Lower lobe of right lung (tissue), 2 donors: ENCODE measurements at places on chromosomes 11 and 22.

DNA sequence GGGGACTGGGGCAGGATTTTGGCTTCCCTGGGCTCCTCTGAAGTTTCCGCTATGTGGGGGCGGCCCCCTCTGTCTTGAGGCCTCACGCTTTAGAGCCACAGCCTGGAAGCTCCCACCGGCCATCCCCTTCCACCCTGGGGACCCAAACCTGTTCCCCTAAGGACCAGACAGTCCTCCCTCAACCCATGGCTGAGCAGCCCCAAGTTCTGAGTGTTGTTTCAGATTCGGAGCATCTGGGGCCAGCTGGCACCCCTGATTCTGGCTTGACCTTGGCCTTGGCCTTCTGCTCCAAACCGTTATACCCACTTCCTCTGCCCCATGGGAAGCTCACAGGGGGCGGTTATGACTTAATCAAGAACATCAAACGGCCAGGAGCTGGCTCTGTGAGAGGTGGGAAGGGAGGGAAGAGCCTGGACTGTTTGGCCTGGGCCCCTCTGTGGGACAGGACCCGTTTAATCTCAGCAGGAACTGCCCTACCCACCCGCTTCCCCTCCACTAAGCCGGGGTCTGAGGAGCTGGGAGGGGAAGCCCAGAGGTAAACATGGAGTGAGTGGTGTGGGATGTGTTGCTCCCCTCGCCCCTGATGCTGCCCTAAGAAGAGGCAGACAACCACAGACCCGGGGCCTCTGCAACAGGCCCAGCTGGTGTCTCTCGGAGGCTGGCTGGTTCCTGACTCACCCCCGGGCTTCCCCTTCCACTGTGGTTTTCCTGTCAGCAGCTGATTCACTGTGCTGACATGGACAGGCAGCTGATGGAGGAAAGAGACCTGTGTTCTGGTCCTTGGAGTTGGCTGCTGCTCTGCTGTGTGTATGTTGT lies 3.4 kb downstream of the CD82 start:
- H3K4me1 ChIP-seq = peaks cover 94% of the 10 kb centered on the region
- H3K4me3 ChIP-seq = peak overlapping the region; percentile 79
- DNase-seq = peak; percentile 87
- no peaks in the 10 kb centered on the region for H3K36me3 ChIP-seq

- no peak overlapping the region for H3K27ac ChIP-seq
- no peak overlapping the region for H3K4me3 ChIP-seq
Observed at GRCh38 chr11:134555510-134555909, 143.5 kb upstream of the B3GAT1 start.

DNA sequence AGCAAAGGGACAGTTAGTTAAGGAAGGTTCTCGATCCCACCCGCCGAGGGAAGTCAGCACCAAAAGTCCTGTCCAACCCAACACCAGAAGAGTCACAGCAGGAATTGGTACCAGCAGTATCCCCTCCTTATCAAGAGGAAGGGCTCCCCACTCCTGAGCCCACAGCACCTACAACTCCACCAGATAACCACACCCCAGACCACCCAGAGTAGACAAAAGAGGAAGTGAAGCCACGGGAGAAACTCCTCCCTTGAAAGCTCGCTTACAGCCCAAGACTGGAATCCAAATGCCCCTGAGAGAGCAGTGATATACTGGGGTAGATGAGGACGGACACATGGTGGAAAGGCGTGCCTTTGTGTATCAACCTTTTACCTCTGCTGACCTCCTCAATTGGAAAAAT lies 7.3 kb upstream of the CD5 start:
- H3K4me3 ChIP-seq = no peak overlapping the region
- H3K4me1 ChIP-seq = peaks cover 10% of the 10 kb centered on the region
- no peaks in the 10 kb centered on the region for H3K27me3 ChIP-seq
- DNase-seq = no peak

GRCh38 chr22:35353318-35353717 lies 27.6 kb upstream of the HMOX1 start:
- DNase-seq = peak; percentile 81
- no peaks in the 10 kb centered on the region for H3K27me3 ChIP-seq
- H3K4me1 ChIP-seq = peaks cover 35% of the 10 kb centered on the region
- peak overlapping the region; percentile 21 for H3K4me3 ChIP-seq

DNA sequence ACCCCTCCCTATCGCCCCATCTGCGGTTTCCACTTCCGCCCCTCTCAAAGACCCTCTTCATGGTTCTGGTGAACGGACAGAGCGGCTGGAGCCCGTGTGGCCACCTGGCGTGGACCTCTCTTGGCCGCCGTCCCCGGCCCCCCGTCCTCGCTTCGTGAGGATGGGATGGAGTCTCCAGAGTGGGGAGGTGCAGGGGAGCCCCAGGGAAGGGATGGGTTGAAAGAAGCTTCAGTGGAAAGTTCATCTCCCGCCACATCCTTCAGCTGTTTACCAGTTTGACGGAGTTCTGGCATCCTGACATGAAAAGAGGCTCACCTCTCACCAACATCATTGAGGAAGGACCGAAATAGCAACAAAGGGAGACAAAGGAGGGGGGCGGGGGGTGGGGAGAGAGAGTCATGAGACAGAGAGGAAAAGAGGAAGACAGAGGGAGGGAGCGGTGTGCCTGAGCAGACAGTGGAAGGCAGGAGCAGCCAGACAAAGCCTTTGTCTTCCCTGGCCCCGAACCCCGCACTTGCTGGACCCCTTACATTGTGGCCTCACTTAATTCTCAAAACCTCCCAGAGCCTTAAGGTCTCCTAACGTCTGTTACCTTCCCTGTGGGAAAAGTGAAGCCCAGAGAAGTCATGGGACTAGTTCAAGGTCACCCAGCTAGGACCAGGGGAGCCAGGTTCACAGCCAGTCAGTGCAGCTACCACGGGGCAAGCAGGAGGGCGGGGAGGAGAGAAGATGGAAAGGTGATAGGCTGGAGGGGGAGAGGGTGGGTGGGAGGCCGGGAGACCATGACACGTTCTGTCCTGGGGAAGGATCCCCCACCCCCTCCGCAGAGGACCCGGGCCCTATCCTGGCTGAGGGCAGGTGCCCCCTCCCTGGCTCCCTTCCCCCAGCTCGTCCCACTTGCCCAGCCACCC lies 54.9 kb downstream of the CD6 start:
- DNase-seq = no peak
- H3K36me3 ChIP-seq = no peaks in the 10 kb centered on the region
- no peak overlapping the region for H3K4me3 ChIP-seq
- peaks cover 32% of the 10 kb centered on the region for H3K4me1 ChIP-seq

GRCh38 chr11:72431846-72432245 lies 2.5 kb downstream of the CLPB start:
- H3K36me3 ChIP-seq = peaks cover 34% of the 10 kb centered on the region
- H3K27me3 ChIP-seq = no peaks in the 10 kb centered on the region
- no peak overlapping the region for H3K4me3 ChIP-seq
- DNase-seq = no peak
- peaks cover 29% of the 10 kb centered on the region for H3K4me1 ChIP-seq

GRCh38 chr11:130330101-130330684 lies 15.5 kb upstream of the ZBTB44 start:
- H3K27me3 ChIP-seq = no peaks in the 10 kb centered on the region
- no peak overlapping the region for H3K27ac ChIP-seq
- no peak overlapping the region for H3K4me3 ChIP-seq
- DNase-seq = no peak
- no peaks in the 10 kb centered on the region for H3K36me3 ChIP-seq
- no peaks in the 10 kb centered on the region for H3K4me1 ChIP-seq

DNA sequence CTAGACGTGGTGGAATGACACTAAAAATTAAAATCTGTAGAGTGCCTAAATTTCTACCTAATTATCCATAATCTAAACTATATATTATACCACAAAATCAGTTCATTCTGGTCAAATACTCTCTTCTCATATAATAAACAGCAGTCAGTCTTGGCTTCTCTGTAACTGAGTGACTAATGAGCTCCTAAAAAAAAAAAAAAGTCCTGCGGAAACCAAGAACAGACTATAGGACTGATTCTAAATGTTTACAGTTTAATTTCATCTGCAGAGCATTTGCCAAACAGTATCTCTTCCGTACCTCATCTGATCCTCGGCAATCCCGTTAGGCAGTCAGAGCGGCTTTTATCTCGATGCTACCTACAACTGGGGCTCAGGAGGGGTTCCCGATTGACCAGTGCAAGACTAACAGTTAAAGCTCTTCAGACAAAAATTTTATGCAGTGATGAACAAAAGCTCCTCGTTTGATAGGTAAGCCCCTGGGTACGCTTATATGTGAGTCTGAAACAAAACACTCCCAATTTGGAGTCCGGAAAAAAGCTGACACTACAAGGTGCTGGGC lies 686 bp downstream of the KIF18A start:
- H3K27me3 ChIP-seq = no peaks in the 10 kb centered on the region
- peak overlapping the region; percentile 63 for H3K4me3 ChIP-seq
- no peaks in the 10 kb centered on the region for H3K36me3 ChIP-seq
- DNase-seq = no peak
- peaks cover 38% of the 10 kb centered on the region for H3K4me1 ChIP-seq

DNA sequence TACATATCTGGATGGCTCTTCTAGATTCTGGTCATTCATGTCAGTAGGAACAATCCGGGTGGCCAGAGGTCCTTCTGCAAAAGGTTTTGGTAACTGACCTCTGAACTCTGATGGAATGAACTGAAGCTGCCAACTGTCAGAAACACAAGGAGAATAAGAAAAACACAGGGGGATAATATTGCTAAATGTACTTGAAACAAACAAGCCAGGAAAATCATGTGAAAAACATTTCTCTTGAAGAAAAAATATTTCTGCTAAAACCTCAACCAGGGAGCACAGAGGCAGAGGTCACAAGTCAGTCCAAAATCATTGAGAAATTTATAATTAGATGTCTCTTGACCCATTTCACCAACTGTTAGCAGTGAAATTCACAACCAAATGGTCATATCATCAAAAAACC lies 35.2 kb downstream of the ALG9 start:
- peaks cover 49% of the 10 kb centered on the region for H3K36me3 ChIP-seq
- peaks cover 12% of the 10 kb centered on the region for H3K4me1 ChIP-seq
- no peak for DNase-seq
- no peaks in the 10 kb centered on the region for H3K27me3 ChIP-seq
- no peak overlapping the region for H3K27ac ChIP-seq
- H3K4me3 ChIP-seq = no peak overlapping the region
